Upper lobe of right lung (tissue), 1 donor: ENCODE measurements at places on chromosomes 6 and 20. TPM values are rescaled to one million over a fixed set of nuclear protein-coding genes. Genes with fewer than 3 reads are reported as not detected.

Gene HLA-DRB5
- 197 TPM for total RNA-seq

Gene MAP3K5
- total RNA-seq = 32.5 TPM

DNA sequence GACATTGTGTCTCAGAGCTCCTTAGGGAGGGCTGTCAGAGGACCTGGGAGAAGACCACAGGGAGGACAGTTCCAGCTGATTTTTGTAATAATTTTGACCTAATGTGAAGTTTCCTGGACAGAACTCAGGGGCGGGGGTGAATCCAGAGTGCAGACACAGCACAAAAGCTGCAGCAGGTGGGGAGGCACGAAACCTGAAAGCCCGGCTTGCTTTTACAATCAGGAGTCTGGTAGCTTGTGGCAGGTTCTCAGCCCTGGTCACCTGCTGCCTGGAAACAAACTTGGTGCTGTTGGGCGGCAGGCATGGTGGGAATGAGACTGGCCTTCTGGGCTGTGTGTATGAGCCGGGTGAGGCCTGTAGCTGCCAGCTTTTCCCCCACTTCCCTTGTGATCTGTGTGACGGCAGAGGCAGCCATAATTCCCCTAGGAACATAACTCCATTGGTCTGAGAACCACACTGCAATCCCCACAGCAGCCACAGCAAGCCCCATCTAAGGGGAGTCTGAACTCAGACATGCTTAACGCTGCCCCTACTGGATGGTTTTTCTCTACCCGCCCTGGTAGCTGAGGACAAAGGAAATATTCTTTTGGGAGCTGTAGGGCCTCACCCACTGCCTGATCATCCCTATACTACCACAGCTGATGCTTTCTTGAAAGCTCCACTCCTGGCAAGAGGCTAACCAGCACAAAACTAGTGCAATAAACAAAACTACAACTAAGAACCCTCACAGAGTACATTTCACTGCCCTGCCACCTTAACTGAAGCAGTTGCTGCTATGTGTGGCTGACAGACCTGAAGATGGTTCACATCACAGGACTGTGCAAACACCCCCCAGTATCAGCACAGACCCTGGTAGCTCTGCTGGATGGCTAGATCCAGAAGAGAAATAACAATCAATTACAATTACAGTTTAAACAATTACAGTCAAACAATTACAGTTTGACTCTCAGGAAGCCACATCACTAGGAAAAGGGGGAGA lies 1055.1 kb upstream of the GJE1 start:
- H3K27ac ChIP-seq = no peak overlapping the region
- no peaks in the 10 kb centered on the region for H3K36me3 ChIP-seq
- H3K4me1 ChIP-seq = no peaks in the 10 kb centered on the region
- H3K4me3 ChIP-seq = no peak overlapping the region
- DNase-seq = no peak

GRCh38 chr20:17646961-17647301 lies 35.1 kb downstream of the RRBP1 start:
- no peak overlapping the region for H3K27ac ChIP-seq
- H3K4me1 ChIP-seq = peaks cover 53% of the 10 kb centered on the region
- H3K4me3 ChIP-seq = no peak overlapping the region
- H3K36me3 ChIP-seq = peaks cover 12% of the 10 kb centered on the region

DNA sequence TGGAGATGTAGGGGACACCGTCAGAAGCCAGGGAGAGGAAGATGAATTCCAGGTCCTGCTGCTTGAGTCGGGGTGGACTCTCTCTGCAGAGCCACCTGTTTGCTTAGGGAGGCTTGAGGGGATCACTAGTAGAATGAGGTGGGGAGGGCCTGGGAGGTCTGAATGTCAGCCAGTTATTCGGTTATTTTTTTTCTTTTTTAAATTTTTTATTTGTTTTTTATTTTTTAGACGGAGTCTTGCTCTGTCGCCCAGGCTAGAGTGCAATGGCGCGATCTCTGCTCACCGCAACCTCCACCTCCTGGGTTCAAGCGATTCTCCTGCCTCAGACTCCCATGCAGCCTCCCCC lies 8.4 kb downstream of the TEAD3 start:
- H3K4me3 ChIP-seq = no peak overlapping the region
- no peaks in the 10 kb centered on the region for H3K36me3 ChIP-seq
- no peak overlapping the region for H3K27ac ChIP-seq
- no peaks in the 10 kb centered on the region for H3K27me3 ChIP-seq
- H3K4me1 ChIP-seq = peaks cover 56% of the 10 kb centered on the region
- DNase-seq = no peak

Gene BHLHE23
- not detected for total RNA-seq

- peaks cover 42% of the 10 kb centered on the region for H3K4me1 ChIP-seq
- no peaks in the 10 kb centered on the region for H3K36me3 ChIP-seq
- H3K4me3 ChIP-seq = no peak overlapping the region
- H3K27me3 ChIP-seq = no peaks in the 10 kb centered on the region
These were observed 48.8 kb downstream of the MCUR1 start for GRCh38 chr6:13765570-13765969.

DNA sequence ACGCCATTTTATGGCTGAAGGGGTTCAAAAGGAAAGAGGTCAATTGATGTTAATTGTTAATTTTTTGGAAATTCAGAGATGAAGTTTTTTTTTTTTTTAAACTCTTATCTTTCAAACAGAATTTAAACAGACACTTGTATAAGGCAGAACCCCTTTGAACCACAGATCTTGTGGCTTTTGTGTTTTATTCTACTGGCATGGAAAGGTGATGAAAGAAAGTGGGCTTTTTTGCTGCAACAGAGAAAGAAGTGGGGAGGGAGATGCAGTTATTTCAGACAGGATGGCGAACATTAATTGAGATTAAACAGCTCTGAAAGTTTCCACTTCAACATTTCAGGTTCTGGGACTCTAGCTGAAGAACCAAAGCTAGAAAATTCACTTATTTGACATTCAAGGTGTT lies 200.9 kb downstream of the GJA10 start:
- H3K4me1 ChIP-seq = peaks cover 8% of the 10 kb centered on the region
- DNase-seq = no peak
- H3K27ac ChIP-seq = no peak overlapping the region
- H3K36me3 ChIP-seq = no peaks in the 10 kb centered on the region
- no peaks in the 10 kb centered on the region for H3K27me3 ChIP-seq
